ENCODE measurements at places on chromosomes 1 and 21. TPM values are rescaled to one million over a fixed set of nuclear protein-coding genes. Genes with fewer than 3 reads are reported as not detected.

ACTL8 gene
- total RNA-seq, result not detected

SPATA1 gene
- 0.96 TPM for total RNA-seq

TAS1R1 gene
- not detected for total RNA-seq

SIM2 gene
- 0.49 TPM for total RNA-seq

H6PD gene
- total RNA-seq, result 70.7 TPM

PTPRU gene
- total RNA-seq, result 100 TPM

Measured in ureter (tissue), 1 donor.